Activated naive CD4-positive, alpha-beta T cell treated with Interleukin-2 at 50 U/mL for 16 hours (primary cell): ENCODE measurements at places on chromosomes 11 and 22.

GRCh38 chr11:611001-611996 is 4.5 kb downstream of the IRF7 start:
- no peak for DNase-seq

DNA sequence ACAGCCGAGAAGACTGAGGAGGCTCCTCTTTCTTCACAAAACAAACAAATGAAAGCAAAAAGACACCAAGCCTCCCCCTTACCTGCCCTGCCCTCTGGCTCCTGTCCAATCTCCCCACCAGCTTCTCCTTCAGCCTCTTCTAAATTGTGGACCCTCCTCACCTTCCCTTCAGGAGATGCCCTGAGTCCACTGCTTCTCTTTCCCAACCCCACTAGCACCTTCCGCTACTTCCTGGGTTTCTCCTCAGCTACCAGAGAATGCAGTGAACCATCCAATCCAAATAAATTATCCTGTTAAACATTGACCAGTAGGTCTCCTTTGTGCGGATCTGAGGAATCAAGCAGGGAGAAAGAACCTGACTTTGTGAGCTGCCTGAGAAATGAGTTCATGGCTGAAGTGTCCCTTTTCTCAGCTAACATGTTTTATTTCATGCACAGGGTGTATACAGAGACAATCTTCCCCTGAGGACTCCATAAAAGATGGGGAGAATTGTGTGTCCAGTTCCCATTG is 63.2 kb upstream of the VPREB1 start:
- DNase-seq: no peak

DNA sequence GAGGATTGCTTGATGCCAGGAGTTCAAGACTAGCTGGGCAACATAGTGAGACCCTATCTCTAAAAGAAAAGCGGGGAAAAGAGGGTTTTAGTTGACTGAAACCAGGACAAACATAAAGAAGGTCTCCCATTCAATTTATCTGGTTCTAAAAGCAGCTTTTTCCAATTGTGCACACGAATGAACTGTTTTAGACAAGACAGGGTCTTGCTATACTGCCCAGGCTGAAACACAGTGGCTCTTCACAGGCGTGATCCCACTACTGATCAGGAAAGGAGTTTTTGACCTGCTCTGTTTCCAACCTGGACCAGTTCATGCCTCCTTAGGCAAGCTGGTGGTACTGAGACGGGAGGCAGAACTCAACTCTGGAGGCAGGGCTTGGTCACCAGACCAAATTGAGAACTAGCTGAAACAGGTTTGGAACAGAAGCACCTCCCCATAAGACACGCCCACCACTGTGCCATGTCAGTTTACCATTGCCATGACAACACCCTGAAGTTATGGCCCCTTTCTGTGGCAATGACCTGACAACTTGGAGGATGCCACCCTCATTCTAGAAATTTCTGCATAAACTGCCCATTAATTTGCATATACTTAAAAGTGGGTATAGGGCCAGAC is 2.8 kb upstream of the NUCB2 start:
- no peak for DNase-seq

GRCh38 chr11:118007040-118007439 is 20.8 kb downstream of the IL10RA start:
- no peak for DNase-seq

DNA sequence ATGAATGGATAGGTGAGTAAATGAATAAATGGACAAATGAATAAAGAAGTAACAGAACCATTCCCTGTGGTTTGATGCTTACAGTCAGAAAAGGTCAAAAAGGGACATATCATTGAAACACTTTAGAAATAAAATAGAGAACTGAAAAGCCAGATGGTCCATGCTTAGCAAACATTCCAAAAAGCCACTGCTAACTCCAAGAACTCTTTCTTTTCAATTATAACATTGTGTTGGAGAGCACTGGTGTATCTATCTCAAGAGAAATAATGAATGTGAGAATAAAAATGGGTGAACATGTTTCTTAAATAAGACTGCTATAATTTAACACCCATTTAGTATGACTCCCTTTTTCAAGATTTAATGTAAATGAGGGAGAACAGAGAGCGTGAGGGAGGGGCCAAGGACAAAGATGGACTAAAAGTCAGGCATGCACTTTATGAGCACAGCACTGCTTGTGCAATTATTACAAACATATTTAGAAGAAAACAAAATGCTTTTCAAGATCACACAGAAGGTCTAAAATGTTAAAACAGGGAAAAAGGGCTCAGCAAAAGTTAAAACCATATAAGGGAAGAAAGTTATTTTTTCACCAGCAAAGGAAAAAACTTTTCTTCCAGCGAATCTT is 224.3 kb upstream of the PITPNB start:
- DNase-seq: no peak

- no peak for DNase-seq
Measured at GRCh38 chr11:15484398-15484797, 369.7 kb downstream of the INSC start.

- no peak for DNase-seq
Measured at GRCh38 chr11:33942954-33943353, 51.1 kb upstream of the LMO2 start.

GRCh38 chr22:19972652-19973550 is 31.3 kb upstream of the TXNRD2 start:
- no peak for DNase-seq

DNA sequence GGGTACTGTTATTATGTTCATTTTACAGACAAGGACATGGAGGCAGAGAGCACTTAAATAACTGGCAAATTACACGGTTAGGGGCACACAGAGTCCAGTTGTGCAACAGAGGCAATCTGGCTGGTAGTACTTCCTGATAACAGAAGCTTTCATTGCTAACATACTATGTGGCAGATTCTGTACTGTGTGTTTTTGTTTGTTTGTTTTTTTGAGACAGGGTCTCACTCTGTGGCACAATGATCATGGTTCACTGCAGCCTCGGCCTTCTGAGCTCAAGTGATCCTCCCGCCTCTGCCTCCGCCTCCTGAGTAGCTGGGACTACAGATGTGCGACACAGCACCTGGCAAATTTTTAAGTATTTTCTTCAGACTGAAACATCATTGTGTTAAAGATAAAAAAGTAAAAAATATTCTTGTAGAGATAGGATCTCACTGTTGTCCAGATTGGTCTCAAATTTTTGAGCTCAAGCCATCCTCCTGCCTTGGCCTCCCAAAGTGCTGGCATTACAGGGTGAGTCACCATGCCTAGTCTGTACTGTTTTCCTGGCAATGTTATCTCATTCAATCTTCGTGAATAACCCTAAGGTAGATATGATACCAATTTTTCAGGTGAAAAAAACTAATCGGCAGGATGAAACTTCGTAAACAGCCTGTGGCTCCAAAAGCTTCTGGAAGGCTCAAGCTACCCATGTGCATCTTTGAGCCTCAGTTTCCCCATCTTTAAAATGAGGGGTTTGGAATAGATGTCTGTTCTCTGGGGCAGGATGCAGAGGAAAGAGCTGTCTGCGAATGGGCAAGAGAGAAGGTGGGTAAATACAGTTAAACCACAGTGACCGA is 921 bp upstream of the NUCB2 start:
- no peak for DNase-seq

DNA sequence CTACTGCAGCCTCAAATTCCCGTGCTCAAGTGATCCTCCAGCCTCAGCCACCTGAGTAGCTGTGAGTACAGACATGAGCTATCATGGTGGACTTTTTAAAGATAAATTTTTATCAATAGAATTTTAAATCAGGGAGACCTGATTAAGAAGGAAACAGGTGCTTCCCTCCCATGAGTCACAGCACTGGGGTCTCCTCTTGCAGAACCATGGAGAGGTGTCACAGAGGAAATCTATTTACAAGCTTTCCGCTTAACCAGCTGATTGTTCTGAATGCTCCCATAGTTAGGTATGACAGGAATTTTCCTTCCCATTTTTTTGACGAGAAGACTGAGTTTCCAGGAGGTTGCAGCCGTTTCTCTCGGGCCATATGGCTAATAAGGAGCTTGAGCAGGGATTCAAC is 516.1 kb downstream of the MIAT start:
- DNase-seq: no peak

- no peak for DNase-seq
Measured at GRCh38 chr11:71474771-71475483, 21.9 kb downstream of the NADSYN1 start.

- DNase-seq: no peak
Measured at GRCh38 chr11:64128255-64129006, 37.5 kb downstream of the MACROD1 start.

- DNase-seq: no peak
Measured at GRCh38 chr22:34776817-34777216, 289.1 kb upstream of the ISX start.

DNA sequence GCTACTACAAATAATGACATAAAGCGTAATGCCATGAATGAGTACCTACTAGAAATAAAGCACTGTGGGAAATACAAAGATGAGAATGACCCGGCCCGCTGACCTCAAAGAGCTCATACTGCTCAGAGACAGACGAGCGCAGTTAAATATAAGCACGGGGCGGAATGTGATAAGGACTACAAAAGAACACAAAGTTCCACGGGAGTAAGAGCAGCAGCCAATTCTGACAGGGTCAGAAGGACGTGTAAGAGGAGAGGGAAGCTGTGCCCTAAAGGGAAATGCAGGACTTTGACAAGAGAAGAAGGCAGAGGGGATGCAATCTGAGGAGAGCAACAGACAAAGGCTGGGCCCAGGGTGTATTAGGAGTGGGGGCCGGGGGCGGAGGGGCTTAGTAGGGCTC is 314.6 kb downstream of the LARGE1 start:
- no peak for DNase-seq

GRCh38 chr11:64898076-64898445 is 18.9 kb downstream of the ATG2A start:
- DNase-seq: no peak

- DNase-seq: no peak
Measured at GRCh38 chr11:69587454-69588090, 53.4 kb upstream of the CCND1 start.

DNA sequence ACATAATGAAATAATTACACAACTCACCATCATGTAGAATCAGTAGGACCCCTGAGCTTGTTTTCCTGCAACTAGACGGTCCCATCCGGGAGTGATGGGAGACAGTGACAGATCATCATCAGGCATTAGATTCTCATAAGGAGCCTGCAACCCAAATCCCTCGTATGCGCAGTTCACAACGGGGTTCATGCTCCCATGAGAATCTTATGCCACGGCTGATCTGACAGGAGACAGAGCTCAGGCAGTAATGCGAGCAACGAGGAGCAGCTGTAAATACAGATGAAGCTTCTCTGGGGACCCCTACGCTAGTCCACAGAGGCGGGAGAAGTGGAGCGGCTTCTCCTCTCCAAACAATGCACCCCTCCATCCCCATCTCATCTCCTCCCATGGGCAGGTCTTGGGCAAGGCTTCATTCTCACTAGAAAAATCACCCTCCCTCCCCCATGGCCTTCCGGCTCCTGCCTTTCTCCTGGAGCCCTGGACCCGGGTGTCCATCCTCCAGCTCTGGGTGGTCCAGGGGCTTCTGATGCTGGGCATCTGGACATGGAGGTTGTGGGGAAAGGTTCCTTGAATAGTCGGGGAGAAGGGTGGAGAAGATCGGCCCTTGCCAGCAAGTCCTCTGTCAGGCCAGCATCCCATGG is 16.2 kb upstream of the RAC2 start:
- no peak for DNase-seq

DNA sequence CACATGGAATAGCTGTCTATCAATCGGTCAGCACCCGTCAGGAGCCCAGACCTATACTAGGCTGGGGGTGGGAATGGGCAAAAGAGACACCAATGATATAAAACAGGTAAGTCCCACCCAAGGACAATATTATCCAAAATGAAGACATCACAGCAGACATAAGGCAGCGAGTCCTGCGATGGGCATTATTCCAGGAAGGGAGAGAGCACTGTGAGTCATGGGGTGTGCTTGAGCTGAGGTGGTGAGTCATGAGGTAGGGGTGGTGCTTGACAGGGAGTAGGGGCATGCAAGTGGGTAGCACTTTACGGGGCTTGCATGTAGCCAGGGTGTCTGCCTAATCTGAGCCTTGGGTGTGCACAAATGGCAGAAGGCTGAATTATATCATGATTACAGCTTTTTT is 605.0 kb upstream of the CADM1 start:
- DNase-seq: no peak

DNA sequence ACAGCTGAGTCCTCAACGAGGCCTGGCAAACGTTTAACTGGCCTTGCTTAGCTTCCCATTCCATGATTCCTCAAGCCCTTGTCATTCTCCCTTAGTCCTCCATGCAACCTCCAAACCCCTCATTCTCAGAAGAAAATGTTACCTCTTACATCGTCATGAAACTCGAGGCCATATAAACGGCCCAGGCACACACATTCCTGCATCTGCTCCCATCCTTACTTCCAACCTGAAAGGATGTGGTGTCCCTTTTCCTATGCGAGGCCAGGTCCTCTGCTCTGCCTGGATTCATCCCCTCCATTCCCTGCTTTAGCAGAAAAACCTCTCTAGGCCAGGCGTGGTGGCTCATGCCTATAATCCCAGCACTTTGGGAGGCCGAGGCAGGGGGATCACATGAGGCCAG is 9.0 kb downstream of the MPZL3 start:
- DNase-seq: no peak

- peak; percentile 22 for DNase-seq
Measured at GRCh38 chr22:39773976-39774539, 119.5 kb downstream of the ENTHD1 start.

GRCh38 chr11:32297611-32298011 is 137.7 kb downstream of the WT1 start:
- no peak for DNase-seq

DNA sequence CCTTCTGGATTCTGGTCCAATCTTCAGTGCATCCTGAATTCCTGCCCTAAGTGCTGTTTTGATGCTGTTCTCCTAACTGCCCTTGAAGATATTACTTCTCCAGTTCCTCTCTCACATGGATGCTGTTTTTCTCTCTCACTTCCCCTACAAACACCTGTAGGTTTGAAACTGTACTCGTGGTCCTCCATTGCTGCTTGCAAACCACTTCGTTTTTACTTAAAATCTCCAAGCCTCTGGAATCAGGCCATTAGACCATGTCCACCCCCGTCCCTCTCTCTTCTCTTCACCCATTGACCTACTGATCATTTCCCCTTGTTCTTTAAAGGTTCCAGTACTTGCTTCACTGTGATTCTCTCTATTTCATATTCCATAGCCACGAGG is 988.1 kb downstream of the NTM start:
- no peak for DNase-seq

- no peak for DNase-seq
Measured at GRCh38 chr11:17383461-17383860, 5.0 kb downstream of the KCNJ11 start.

GRCh38 chr11:82756765-82757639 is 23.3 kb upstream of the FAM181B start:
- DNase-seq: no peak

GRCh38 chr22:19890502-19891316 is 36.0 kb upstream of the GNB1L start:
- no peak for DNase-seq

GRCh38 chr22:43384863-43385262 is 27.0 kb upstream of the MPPED1 start:
- DNase-seq: no peak

- no peak for DNase-seq
Measured at GRCh38 chr11:130828741-130829140, 87.5 kb downstream of the SNX19 start.
